ENCODE measurements at places on chromosomes 7 and 10.

- DNase-seq: no peak
Measured at GRCh38 chr10:79266084-79266483, 81.2 kb upstream of the PPIF start.

DNA sequence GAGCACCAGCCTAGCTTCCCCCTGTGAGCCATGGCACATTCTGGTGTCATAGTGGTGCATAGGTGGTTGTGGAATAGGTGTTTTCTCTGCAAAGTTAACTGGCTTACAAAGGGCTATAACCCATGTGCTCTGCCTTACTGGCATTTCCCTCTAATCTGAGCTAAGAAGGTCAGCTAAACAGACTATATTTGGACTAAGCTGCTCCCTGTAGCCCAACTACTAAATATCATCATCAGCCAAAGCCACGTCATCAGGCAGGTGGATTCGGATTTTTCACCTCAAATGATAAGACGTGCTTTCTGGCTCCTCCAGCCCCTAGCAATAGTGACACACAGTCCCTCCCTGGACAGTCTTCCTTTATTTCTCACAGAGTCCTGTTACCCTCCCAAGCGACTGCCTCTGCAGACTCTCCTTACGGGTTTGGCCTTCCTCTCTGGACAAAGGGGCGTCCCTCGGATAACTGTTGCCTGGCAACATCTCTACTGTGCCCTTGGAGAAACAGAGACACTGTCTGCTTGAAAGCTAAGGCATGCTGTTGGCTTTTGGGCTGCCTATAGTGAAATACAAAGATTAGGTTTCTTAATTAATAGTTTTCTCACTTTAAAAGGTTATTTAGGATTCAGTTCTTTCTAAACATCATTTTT is 9.1 kb downstream of the SLC13A4 start:
- no peak for DNase-seq

GRCh38 chr7:142345811-142346210 is 88.0 kb upstream of the PRSS58 start:
- no peak for DNase-seq

- DNase-seq: peak; percentile 31
Measured at GRCh38 chr7:91194841-91195240, 69.4 kb upstream of the FZD1 start.

DNA sequence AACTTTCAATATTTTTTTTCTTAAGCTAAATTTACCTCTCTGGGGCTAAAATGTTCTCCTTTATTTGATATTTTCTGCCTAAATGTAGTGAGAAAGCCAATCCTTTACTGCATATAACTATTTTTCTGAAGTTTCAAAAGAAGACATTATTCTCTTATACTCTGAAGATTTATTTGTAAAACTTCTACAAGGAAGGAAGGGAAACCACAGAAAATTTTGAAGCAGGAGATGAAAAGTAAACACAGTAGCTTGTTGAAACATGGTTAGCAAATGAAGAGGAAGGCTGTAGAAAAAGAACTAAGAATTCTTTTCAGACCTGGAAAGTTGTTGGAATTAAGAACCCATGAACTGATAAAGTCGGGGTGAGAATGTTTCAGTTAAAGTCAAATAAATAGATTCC is 330.3 kb downstream of the HGF start:
- no peak for DNase-seq

GRCh38 chr7:136114966-136115762 is 138.0 kb upstream of the MTPN start:
- no peak for DNase-seq

Data from astrocyte of the cerebellum (primary cell).